ENCODE measurements at places on chromosomes 16 and 17.

GRCh38 chr16:57699899-57700298, 5.3 kb downstream of the DRC7 start:
- DNase-seq = no peak

DNA sequence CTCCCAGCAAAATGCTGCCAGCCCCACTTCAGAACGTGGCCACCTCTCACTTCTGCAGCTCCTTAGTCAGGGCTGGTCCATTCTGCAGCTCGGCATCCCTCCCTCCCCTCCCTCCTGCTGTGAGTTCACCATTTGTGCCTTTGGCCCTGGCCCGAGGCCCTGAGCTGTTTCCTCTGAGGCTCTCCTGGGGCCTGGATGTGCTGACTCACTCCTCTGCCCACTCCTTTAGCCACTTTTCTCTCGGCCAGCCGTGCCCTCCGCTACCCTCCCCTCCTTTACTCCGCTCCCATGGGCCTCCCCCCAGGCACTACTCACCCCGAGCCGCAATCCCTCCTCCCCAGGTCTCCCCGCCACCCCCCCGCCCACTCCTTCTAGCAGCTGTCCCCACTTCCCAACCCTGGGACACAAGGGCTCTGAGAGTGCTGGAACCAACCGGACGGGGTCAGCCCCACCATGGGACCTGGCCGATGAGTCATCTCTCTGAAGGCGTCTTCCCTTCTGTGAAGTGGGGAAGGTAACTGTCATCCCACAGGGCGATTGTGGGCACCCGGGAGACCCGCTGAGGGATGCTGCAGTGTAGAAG, 11.5 kb downstream of the KCNG4 start:
- peak; percentile 62 for DNase-seq

- DNase-seq = no peak
Observed at GRCh38 chr17:74921026-74921681, 1.9 kb downstream of the USH1G start.

GRCh38 chr16:23195366-23195978, 12.9 kb downstream of the SCNN1G start:
- DNase-seq = no peak

GRCh38 chr17:19670908-19671307, 22.4 kb downstream of the ALDH3A2 start:
- no peak for DNase-seq

DNA sequence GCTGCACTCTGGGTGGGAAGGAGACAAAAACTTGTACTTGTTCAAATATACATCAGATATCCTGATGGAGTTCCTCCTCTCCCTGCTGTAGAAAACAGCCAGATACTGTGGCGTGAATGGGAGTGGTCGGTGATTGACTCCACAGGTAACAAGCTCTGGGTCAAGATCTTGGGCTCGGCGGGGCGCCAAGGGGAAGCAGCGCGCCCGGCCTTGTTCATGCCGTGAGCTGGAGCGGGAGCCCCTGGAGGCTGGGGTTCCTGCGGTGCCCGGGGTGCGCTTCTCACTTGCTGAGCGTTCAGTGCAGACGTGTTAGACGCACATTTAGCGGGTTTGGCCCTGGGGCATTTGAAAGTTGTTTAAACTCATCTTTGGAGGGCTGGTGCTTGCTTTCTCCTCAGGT, 44.4 kb downstream of the BANP start:
- DNase-seq = no peak

GRCh38 chr17:43200127-43200526, 11.5 kb upstream of the TMEM106A start:
- DNase-seq = no peak

- DNase-seq = no peak
Observed at GRCh38 chr17:35214192-35214591, 20.0 kb upstream of the SLC35G3 start.

DNA sequence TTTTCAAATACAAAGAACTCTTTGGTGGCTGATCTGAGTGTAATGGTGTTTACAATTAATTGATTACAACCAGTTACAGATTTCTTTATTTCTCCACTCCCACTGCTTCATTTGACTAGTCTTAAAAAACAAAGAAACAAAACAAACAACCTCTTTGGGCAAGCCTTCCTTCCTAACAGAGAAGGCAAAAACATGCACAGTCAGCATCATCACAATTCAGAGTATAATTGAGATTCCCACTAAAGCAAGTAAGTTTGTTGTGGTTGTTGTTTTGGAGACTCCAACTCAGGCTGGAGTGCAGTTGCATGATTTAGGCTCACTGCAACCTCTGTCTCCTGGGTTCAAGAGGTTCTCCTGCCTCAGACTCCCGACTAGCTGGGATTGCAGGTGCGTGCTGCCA, 40.4 kb downstream of the GDPD1 start:
- DNase-seq = no peak

DNA sequence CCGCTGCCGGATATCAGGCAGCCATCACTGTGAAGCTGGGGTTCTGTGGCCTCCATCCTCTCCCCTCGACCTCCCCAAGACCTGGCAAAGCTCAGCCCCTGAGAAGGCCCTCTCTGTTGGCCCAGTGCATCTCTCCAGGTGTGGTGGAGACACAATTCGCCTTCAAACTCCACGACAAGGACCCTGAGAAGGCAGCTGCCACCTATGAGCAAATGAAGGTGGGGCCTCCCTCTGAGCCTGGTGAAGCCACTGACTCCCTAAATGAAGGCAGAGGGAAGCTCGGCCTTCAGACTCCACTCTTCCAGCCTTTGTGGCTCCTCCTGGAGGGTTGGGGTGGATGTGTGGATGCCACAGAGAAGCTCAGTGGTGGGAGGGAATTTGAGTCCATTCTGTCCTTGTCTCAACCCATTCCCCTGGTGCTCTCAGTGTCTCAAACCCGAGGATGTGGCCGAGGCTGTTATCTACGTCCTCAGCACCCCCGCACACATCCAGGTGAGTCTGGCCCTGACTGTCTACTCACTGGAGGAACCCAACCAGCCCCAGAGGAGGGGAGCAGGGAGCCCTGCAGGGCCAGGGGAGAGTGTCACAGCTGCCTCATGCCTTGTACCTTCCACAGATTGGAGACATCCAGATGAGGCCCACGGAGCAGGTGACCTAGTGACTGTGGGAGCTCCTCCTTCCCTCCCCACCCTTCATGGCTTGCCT, 1.7 kb upstream of the MRM1 start:
- no peak for DNase-seq

DNA sequence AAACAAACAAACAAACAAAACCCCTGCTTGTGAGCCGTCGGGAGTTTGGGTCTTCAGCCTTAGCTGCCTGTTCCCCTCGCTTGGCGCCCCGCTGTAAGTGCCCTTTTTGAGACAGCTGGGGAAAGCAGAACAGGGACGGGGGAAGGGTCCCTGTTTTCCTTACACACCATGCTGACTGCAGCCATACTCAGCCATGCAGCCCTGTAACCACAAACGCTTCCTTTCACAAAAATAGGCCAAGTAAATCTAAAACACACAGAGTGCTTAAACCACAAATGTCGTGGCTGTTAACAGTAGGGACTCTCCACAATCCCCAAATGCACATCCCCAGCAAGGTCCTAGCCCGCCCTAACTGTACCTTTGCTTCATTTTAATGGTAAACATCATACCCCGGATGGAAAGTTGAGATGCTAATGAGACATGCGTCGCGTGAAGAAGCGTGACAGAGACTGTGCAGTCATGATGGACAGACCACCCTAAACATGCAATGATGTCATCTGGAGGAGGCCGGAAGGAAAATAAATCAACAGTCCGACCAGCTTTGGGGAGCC, 129.9 kb downstream of the MGAT5B start:
- no peak for DNase-seq

DNA sequence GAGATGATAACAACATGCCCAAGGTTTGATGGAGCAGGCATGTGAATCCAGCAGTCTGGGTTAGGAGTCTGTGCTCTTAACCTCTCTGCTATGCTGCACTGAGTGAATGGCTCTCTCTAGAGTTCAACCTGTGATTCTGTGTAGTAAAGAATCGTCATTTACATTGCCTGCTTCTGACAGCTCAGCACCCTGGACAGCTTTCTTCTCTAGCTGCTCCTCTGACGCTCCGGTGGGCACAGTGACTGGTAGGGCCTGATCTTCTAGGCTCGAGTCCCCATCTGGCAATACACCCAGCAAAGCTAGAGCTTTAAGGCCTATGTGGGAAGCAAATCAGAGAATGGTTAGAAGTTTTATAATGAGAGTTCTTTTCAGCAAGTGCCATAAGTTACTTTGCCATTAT, 85.3 kb upstream of the ATP2A3 start:
- no peak for DNase-seq

DNA sequence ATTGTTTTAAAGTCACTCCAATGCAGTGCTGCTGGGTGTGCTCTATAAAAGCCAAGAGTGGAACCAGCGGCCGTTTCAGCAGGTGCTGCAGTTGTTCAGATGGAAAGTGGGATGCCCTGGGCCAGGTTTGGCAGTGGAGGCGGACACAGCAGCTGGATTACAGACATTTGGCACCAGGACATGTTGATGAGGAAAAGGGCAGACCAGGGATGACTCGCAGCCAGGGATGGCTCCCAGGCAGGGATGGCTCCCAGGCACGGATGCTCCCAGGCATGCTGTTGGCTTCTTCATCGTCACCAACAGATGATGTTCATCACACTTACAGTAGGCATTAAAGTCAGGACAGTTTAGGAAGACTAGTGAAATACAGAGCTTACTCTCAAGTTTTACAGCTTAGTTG, 10.0 kb downstream of the GAN start:
- no peak for DNase-seq

GRCh38 chr16:13056607-13057006, 155.2 kb downstream of the SHISA9 start:
- DNase-seq = no peak

DNA sequence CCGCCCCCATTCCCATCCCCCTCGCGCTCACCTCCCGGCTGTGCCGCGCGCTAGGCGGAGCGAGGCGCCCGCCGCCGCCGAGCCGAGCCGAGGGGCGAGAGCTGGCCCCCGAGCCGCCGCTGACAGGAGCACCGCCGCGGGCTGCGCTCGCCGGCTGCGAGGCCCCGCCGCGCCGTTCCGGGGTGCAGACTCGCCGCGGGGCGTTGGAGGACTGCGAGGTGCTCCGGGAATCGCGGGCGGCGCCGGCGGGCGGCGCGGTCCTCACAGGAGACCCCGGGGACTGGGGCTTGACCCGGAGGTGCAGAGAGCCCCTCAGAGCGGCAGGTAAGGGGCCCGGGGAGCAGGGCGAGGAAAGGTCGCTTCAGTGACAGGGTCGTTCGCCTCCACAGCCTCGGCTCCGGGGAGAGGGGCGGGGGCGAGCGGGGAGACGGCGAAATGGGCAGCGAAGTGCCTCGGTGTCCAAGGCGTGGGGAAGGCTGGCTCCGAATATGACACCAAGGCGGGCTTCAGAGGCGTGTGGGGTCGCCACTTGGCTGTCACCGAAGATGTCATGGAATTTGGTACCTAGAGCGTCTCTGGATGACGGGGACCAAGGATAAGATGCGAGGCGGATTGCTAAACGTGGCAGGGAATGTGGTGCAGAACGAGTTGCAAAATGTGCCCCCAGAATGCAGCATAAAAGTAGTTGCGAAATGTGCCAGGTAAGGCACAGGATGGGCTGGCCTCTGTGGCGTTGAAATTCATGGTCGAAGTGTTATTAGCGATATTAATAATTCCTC, 580 bp downstream of the TANC2 start:
- DNase-seq = no peak

DNA sequence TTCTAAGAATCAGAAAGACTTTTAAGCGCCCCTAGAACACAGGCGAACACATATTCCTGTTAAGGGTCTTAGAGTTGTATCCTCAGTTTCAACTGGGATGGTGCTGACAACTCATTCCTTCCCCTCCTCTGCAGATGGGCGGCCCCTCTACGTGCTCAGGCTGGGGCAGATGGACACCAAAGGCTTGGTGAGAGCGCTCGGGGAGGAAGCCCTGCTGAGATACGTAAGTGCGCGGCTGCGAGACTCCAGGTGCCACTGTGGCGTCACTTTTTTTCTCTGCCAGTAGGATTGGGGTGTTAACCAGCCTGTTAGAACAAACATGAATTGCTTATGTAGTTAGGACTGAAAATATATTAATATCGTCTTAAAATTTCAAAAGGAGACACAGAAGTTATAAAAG, 62.7 kb downstream of the SEC14L1 start:
- DNase-seq = no peak

- DNase-seq = no peak
Observed at GRCh38 chr16:50252874-50253513, 13.4 kb upstream of the ADCY7 start.

DNA sequence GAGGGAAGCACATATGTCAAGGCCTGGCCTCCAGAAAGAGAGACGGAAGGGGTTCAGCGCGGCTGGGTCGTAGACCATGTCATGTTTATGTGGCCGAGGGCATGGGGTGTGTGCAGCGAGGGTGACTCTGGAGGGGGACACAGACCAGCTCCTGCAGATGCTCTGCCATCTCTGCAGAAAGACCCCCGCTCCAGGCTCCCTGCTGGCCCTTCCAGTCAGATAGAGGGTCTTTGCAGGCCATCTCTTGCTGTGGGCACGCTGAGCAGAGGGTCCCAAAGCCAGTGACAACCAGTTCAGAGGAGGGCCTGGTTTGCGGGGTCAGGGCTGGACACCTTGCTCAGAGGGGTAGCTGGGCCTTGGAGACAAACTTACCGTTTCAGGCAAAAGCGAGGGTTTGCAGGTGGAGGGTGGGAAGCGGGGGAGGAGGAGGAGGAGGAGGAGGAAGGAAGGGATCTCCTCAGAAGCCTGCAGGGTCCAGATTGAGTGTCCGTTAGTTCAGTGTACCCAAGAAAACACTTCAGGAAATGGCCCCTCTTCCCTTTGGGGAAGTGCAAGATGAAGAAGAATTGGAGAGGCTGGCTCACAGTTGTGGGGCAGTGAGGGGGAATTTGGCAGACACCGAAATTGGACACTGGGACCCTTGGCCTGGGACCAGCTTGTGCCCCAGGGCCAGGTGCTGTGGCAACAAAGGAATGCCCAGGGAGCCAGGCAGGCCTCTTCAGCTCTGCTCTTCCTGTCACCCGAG, 102.8 kb downstream of the CMIP start:
- no peak for DNase-seq

DNA sequence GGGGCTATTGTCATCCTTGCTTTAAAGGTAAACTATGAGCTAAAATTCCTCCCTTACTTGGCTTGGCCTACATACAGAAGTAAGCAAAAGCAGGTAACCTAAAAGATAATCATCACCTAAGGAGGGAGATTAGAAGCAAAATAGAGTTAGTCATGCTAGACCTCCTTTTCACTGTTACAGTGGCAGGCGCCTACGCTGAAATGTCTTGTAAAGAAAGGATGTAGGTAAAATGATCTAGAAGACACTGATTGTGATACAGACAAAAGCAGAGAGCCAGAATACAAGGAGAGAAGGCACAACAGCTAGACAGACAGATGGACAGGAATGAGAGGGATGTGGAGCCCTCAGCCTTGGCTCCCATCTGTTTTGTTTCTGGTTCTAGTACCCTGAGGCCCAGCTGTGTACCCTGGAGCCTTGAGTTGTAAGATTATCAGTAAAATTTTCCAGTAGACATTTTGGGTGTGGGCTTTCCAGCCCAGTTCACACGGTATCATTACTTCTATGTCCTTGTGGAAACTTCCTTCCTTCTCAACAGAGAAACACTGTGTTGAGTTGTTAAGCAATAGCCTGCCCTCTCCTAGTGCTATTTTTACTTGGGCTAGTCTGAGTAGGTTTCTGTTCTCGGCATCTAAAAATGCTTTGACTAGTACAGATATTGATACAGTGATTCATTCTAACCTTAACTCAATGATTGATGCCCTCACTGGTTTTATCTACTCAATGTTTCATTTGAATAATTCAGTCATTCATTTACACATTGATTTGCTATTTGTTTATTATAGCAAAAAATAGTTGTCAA, 7.7 kb upstream of the C16orf78 start:
- DNase-seq = no peak
